ENCODE measurements at places on chromosomes 3 and 15. TPM values are rescaled to one million over a fixed set of nuclear protein-coding genes. Genes with fewer than 3 reads are reported as not detected.

TEX264 gene
- total RNA-seq: 51.0 TPM

GRCh38 chr3:13895155-13896105, 15.6 kb upstream of the WNT7A start:
- no peaks in the 10 kb centered on the region for H3K36me3 ChIP-seq
- H3K4me3 ChIP-seq: peak overlapping the region; percentile 63
- no peaks in the 10 kb centered on the region for H3K4me1 ChIP-seq
- no peaks in the 10 kb centered on the region for H3K27me3 ChIP-seq
- H3K27ac ChIP-seq: peak overlapping the region; percentile 27

ROPN1 gene
- total RNA-seq: not detected

GRCh38 chr15:45120081-45120972, 6.2 kb downstream of the DUOXA2 start:
- H3K36me3 ChIP-seq: no peaks in the 10 kb centered on the region
- DNase-seq: no peak
- peaks cover 2% of the 10 kb centered on the region for H3K4me1 ChIP-seq
- H3K27ac ChIP-seq: no peak overlapping the region
- H3K4me3 ChIP-seq: no peak overlapping the region
- peaks cover 33% of the 10 kb centered on the region for H3K27me3 ChIP-seq

GRCh38 chr3:53780806-53781205, 65.4 kb downstream of the CHDH start:
- no peaks in the 10 kb centered on the region for H3K27me3 ChIP-seq
- H3K27ac ChIP-seq: no peak overlapping the region
- peaks cover 6% of the 10 kb centered on the region for H3K4me1 ChIP-seq
- no peaks in the 10 kb centered on the region for H3K36me3 ChIP-seq

- no peaks in the 10 kb centered on the region for H3K36me3 ChIP-seq
- H3K27me3 ChIP-seq: no peaks in the 10 kb centered on the region
- no peak for DNase-seq
- H3K27ac ChIP-seq: no peak overlapping the region
These were observed 2.6 kb downstream of the SPTBN5 start for GRCh38 chr15:41891226-41891625.

DNA sequence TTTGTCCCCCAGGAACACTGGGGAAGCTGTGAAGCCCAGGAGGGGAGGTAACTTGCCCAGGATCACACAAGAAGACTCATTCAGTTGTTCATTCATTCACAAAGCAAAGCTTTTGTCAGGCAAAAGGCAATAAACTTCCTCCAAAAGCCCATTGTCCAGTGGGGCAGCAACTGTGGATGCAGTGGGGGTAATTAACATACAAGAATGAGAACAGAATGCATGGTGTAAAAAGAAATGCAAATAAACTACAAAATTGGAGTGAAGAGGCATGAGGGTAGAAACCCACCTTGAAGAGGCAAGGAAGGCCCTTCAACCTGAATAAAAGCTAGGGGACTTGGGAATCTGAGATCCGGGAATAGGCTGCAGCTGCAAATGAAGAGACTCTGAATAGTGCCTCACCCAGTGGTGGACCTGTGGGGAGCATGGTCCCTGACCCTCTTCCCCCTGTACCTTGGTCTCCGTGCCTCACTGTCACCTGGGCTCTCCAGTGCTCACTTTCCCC, 363.6 kb downstream of the CLSTN2 start:
- H3K4me1 ChIP-seq: no peaks in the 10 kb centered on the region
- DNase-seq: no peak
- no peak overlapping the region for H3K4me3 ChIP-seq

BCL2A1 gene
- 5.9 TPM for total RNA-seq

- peak overlapping the region; percentile 77 for H3K27ac ChIP-seq
- DNase-seq: peak; percentile 83
- peaks cover 3% of the 10 kb centered on the region for H3K4me1 ChIP-seq
These were observed 100.6 kb upstream of the IGF1R start for GRCh38 chr15:98547741-98548138.

TPRG1 gene
- total RNA-seq: 0.99 TPM

- no peak overlapping the region for H3K27ac ChIP-seq
- H3K36me3 ChIP-seq: no peaks in the 10 kb centered on the region
- H3K27me3 ChIP-seq: no peaks in the 10 kb centered on the region
- peak; percentile 28 for DNase-seq
- H3K4me1 ChIP-seq: no peaks in the 10 kb centered on the region
These were observed 59.5 kb downstream of the CPA3 start for GRCh38 chr3:148924562-148924961.
